ENCODE measurements at places on chromosomes 12 and 14.

DNA sequence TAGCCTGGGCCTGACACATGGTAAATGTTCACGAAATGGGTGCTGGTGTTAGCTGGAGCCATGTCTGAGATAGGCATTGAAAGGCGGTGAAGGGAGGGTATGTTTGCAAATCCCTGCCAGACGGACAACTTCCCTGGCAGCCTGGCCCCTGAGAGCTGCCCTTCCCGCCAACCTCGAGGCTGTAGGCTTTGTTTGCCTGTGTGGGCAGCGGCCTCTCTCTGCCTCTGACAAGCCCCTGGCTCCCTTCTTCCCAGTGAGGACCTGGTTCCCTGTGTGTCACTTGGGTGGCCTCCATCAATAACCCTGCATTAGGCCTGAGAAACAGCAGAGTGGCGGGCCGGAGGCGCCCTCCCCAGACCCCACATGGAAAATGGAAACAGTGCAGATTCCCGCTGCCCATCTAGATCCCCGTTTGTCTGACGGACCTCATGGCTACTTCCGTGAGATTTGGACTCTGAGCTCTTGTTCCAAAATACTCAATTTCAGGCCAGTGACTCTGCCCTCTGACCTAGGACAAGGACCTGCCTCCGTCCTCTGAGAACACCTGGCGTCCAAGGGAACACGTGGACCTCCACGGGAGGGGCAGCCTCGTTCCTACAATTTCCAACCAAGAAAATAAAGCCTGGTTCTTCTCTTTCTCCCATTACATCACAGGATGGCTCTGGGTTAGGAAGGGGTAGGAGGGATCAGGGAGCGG, 325.5 kb downstream of the DPF3 start:
- DNase-seq: no peak

DNA sequence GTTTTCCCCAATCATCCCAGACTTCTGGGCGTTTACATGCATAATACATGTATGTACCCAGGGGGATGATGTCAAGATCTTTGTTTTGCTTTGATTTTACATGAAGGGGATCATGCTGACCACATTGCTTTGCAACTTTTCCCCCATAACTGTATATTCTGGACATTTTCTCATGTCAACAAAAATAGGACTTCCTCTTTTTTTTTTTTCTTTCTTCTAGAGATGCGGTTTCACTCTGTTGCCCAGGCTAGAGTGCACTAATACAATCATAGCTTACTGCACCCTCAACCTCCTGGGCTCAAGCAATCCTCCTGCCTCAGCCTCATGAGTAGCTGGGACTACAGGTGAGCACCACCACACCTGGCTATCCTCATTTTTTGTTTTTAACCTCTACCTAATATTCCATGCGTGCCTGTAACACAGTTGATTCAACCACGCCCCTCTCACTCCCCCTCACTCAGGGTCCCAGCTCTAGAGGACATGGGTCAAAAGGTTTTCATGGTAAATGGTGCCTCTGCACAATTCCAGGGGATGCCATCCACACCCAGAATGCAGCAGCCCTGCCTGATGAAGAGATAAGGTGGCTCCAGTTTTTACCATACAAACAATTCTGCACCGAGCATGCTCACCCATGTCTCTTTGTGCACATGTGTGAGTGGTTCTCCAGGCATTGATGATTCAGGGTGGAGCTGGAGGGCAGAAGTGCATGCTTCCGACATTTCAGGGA, 32.0 kb upstream of the CIPC start:
- DNase-seq: no peak

DNA sequence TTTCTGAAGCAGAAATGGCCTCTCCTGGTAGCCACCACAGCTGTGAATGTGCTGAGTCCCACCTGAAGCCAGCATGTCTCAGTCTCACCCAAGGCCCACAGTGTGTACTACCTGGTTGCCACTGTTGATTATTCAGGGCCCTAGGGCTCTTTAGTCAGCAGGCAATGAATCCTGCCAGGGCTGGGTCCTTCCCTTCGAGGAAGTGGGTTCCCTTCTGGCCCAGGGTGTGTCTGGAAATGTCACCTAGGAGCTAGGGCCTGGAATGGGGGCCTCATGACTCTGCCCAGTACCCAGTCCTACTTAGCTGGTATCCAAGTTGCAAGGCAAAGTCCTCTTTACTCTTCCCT, 207.4 kb downstream of the SYNE2 start:
- no peak for DNase-seq

DNA sequence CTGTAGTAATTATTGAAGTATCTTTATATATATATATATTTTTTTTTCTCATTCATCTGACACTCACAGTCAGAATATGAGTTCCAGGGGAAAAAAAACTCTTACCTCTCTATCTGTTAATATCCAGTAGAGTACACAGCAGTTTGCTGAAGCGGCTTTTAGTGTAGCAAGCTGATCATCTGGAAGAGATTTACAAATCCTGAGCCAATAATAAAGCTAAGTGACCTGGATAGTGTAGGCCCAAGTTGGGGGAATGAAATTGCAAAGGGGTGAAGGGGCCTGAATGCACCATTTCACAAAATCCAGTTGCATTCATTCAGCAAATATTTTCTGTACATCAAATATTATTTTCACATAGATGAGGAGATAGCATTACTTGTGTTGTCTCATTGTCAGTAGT, 234.6 kb upstream of the FLRT2 start:
- no peak for DNase-seq

GRCh38 chr14:89190765-89191513, 226.1 kb downstream of the FOXN3 start:
- DNase-seq: no peak

GRCh38 chr12:64810831-64811230, 13.6 kb upstream of the TBC1D30 start:
- DNase-seq: no peak

GRCh38 chr14:53054457-53054856, 98.7 kb downstream of the DDHD1 start:
- DNase-seq: peak; percentile 44

GRCh38 chr12:51076236-51076930, 7.0 kb downstream of the CSRNP2 start:
- DNase-seq: no peak

GRCh38 chr14:20775043-20775442, 6.0 kb upstream of the RNASE6 start:
- DNase-seq: no peak

DNA sequence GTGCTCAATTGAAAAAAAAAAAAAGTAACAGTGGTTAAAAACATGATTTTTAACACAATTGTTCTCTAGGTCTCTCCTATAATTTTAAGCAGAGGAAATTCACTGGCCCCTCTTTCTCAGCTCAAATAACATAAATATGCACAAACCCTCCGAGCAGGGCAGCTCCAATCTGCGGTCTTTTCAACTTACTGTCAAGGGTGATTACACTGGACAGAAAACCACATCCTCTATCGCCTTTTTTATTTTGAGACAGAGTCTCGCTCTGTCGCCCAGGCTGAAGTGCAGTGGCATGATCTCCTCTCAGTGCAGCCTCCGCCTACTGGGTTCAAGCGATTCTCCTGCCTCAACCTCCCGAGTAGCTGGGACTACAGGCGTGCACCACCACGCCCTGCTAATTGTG, 16.5 kb upstream of the GABARAPL1 start:
- DNase-seq: no peak

DNA sequence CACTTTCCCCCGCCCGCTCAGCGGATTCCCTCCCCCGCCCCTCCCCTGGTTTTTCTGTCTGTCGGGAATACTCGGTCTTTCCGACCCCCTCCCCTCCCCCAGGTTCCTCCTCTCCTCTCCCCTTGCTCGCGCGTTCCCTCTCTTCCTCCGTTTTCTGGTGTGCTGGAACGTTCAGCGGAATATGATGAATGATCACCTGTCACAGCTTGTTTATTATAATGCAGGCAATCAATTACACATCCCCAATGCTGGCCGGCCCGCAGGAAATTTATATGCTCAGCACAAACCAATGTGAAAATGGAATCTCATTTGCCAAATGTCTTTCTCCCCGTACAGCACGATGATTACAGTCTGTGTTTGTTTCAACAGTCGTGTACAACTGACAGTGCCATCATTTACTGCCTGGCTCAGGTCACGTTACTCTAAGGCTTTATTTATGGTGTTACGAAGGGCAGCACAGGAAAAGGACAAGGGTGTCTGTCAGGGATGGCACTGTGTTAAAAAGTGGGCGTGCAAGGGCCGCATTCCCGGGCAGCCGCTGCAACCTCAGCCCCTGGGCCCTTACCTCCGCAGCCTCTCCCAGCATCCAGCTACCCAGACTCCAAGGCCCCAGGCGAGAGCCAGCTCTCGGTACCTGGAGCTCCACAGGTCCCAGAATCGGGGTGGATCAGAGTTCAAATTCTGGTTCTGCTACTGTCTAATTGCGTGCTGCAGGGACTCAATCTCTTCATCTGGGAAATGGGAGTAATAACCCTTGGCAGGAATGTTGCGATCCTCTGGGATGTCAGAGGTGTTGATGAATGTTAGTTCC, 24.7 kb upstream of the MAP1LC3B2 start:
- no peak for DNase-seq

All from fibroblast of pulmonary artery (primary cell).